Aorta (tissue), 5 donors: ENCODE measurements at places on chromosomes 2 and 18. TPM values are rescaled to one million over a fixed set of nuclear protein-coding genes. Genes with fewer than 3 reads are reported as not detected.

RBM43 gene
- polyA plus RNA-seq = 10.1 TPM

ZSWIM2 gene
- not detected for polyA plus RNA-seq

LRRTM1 gene
- not detected for polyA plus RNA-seq

AOX1 gene
- polyA plus RNA-seq = 6.9 TPM

SERPINB11 gene
- polyA plus RNA-seq = not detected

SCYGR4 gene
- not detected for polyA plus RNA-seq

MEX3C gene
- polyA plus RNA-seq = 11.1 TPM

KIF5C gene
- polyA plus RNA-seq = 1.5 TPM

TXNDC2 gene
- not detected for polyA plus RNA-seq

DNA sequence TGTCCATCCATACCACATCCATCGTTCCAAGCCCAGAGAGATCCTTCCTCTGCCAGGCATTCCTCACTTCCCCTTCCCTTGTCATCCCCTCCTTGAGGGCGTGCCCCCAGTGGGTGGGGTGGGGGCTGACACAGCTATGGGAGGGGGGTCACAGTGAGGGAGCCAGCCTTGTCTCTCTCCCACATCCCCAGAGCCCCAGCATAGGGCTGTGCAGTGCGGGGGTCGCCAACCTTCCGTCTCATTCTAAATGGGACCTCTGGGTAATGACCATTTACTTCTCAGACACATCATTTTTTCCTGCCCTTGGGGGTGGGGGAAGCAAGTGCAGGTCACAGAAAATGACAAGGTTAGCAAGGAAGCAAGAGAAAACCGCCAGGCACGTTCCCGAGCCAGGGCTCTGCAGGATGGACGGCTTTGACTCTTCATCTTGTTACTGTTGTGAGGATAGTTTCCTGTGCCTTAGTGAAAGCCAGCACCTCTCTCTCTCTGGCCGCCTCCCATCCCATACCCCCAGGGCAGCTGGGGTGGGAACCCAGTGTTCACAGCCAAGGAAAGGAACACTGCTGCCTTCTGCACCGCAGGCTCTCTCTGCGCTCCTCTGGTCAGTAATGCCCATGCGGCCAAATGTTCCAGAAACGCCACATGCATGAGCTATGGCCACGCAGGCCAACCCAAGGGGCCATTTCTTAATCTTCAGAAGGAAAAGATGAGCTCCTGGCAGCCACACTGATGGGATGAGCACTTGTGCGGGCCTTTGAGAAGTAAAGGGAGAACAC lies 22.7 kb upstream of the OTOS start:
- peak; percentile 54 for DNase-seq

DNA sequence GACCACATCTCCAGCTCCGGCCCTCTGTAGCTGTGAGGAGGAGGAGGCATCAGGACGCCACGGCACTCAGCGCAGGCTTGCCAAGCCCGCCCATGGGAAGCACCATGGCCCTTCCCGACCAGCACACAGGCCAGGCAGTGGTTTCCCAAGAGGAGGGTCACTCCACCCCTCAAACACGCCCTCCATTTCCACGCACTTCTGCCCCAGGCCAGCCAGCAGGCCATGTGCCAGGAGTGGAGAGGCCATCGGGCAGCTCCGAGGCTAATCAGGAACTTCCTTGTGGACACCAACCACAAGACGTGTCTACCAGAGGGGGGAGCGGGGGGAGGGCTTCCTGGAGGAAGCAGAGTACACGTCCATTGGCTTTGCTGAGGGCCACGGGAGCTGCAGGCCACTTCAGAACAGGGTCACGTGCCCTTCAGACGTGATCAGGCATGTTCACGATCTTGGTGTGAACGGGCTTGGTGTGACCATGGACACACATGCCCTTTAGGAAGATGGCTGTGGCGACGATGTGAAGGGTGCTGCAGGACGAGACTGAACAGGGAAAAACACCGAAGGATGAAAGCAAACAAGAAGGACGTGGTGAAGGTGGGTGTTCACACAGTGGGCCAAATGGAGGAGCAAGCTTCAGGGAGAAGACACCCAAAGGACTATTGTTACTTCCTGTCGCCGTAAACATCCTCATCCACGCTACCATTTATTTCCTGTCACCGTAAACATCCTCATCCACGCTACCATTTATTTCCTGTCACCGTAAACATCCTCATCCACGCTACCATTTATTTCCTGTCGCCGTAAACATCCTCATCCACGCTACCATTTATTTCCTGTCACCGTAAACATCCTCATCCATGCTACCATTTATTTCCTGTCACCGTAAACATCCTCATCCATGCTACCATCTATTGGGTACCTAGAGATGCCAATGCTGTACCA lies 6.5 kb upstream of the MTERF4 start:
- no peak for DNase-seq

DNA sequence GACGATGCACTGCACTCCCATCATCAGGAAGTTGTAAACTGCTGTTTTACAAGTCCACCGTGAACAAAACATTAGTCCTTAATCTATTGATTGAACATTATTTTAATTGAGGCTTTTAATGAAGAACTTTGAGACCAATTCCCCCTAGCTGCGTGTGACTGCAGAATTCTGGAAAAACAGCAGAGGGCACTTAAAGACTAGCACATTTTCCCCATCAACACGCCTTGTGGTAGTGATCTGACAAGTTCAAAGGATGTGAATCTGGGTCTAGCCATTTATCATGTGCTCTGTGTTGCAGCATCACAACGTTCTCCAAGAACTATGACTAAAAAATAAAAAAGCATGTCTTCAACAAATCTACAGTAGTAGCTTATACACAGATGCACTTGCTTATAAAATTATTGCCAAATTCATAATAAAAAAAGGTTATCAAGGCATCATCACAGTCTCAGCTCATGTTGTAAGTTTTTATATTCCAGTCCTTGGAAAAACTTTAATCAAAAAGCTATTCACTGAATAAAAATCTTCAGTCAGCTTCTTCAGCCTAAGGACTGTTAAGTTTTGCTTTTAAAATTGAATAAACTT lies 35.8 kb downstream of the SKOR2 start:
- no peak for DNase-seq

GRCh38 chr2:98433363-98433964 lies 11.2 kb upstream of the INPP4A start:
- no peak for DNase-seq

- DNase-seq = no peak
These were observed 88.5 kb upstream of the ODC1 start for GRCh38 chr2:10536569-10537133.

DNA sequence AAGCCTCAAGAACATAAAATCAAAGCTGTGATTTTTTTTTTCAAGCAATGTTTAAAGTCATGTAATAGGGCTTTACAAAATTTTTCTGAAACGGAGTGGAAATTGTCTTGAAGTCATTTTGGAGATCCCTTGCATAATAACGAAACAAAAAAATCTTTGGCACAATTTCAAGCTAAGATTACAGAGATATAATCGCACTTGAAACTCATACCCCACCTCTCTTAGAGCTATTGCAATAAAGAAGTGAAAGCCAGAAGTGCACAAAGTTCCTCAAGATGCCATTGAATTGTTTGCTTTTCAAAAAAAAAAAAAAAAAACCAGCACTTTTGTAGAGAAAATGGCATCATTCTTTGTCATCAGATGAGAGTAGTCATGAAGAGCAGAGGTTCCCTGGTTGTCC lies 152.3 kb downstream of the PAX3 start:
- DNase-seq = no peak

DNA sequence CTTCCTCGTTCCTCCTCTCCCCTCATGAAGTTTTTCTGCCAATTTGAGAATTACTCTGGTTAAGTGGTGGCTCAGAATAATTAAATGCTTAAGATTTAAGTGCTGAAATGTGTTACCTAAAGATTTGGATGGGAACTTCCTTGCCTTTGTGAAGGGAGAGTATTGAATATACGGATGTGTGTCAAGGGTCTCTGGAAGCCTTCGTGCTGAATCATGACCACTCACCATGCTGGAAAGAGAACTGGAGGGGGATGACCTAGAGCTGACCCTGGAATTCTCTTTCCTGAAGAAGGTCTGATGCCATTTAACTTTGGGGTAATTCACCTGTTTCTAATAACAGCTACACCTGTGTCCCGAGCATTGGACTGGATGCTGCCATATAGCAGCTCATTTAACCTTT lies 2.2 kb downstream of the MOCOS start:
- DNase-seq = no peak

DNA sequence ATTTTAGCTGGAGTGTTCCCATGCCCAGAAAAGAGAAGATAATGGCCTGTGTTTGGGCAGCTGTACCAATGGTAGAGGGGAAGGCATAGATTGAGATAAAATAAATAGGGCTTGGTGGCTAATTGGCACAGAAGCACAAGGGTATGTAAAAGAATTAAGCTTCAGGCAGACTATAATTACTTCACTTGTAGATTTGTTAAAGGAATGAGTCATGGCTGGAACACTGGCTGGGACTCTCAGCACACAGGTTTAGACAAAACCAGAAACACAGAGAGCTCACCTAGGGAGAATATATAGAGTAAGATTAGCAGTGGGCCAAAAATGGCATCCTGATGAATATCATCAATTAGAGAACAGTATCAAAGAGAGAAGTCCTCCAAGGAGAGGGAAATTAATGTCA lies 198.3 kb upstream of the FIGN start:
- DNase-seq = no peak

GRCh38 chr18:56937874-56938430 lies 208.9 kb upstream of the BOD1L2 start:
- DNase-seq = no peak

DNA sequence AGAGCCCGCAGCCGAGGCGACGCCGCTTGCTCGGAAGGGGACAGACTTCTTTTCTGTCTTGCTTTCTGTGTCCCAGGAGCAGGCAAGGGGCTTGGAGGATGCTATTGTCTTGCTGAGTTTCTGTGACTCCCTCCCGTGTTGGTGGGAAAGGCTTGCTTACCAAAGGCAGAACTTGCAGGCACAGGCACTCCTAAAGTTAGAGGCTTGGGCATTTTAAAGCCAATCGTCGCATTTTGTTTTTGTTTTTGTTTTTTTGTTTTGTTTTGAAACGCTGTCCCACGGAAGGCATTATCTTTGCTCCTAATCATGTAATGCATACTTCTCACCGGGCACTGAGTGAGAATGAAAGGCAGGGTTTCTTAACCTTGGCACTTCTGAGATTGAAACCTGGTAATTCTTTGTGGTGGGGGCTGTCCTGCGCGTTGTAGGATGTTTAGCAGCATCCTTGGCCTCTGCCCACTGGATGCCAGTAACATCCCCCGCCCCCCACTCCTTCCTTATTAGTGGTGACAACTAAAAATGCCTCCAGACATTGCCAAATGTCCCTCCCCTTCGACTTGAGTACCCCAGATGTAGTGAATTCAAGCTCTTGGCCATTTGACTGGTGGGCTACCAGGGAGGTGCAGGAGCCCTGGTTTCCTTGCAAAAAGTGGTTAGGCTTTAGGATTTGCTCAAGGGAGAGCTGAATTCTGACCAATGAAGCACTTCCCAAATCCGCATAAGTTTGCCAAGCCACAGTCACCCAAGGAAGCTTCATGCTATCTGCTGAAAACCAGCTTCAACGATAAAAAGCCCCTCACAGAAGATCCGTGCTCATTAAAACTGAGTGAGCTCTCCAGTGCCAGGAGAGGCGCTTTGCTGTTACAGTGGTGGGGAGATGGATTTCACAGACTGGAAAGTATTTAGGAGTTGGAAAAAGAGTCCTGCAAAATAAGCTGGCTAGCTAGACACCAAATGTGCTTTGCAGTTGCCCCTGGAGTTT lies 1.2 kb downstream of the ANTXR1 start:
- no peak for DNase-seq

DNA sequence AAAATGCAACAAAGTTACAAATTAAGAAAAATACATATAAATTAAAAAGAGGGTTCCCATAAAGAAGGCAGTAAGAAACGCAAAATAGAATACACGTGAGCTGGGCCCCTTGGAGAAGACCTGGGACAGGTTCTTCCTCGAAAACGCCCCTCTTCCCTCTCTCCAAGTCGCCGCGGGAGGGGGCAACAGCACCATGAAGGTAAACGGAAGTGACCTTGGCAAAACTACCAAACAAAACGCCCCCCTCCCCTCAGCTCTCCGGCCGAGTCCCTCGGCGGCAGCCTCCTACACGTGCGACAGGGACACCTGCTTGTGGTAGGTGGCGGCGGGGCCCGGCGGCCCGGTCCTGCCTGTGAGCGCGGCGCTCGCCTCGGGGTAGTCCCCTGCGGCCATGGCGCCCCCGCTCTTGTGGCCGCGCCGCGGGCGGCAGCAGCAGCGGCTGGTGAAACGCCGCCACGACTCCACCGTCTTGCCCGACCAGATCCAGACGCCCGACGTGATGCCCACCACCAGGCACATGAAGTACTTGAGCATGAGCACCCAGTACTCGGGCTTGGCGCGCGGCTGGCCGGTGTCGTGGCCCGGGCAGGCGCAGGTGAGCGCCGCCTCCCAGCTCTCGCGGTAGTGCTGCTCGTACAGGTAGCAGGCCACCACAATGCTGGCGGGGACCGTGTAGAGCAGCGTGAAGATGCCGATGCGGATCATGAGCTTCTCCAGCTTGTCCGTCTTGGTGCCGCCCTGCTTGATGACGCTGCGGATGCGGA lies 2.8 kb downstream of the FZD5 start:
- DNase-seq = no peak
